ENCODE measurements at places on chromosomes 13 and 19.

DNA sequence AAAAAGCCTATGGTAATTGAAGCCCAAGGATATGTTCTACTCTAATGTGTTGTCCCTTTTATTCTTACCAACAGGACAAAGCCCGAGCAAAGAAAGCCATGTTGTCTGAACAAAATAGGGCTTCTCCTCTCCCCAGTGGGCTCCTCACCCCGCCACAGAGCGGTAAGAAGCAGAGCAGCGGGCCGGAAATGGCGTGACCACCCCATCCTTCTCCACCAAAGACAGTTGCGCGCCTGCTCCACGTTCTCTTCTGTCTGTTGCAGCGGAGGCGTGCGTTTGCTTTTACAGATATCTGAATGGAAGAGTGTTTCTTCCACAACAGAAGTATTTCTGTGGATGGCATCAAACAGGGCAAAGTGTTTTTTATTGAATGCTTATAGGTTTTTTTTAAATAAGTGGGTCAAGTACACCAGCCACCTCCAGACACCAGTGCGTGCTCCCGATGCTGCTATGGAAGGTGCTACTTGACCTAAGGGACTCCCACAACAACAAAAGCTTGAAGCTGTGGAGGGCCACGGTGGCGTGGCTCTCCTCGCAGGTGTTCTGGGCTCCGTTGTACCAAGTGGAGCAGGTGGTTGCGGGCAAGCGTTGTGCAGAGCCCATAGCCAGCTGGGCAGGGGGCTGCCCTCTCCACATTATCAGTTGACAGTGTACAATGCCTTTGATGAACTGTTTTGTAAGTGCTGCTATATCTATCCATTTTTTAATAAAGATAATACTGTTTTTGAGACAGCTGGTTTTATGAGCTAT lies 12.0 kb downstream of the CCNE1 start:
- no peak for DNase-seq

- DNase-seq, result no peak
Observed at GRCh38 chr13:51331354-51331861, 8.1 kb upstream of the SERPINE3 start.

- DNase-seq, result no peak
Observed at GRCh38 chr13:112668924-112669323, 20.9 kb upstream of the ATP11A start.

DNA sequence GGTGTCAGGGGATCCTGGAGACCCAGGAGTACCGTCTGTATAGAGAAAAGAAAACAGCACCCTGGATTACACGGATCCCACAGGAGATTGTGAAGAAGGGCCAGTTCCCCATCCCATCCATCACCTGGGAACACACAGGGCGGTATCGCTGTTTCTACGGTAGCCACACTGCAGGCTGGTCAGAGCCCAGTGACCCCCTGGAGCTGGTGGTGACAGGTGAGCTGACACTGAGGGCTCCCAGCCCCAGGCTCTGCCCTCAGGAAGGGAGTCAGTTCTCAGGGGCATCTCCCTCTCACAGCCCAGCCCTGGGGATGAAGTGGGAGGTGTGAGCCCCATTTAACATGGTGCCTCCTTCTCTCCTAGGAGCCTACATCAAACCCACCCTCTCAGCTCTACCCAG lies 1.3 kb downstream of the LILRA1 start:
- DNase-seq, result no peak

- no peak for DNase-seq
Observed at GRCh38 chr13:30373727-30374126, 48.6 kb upstream of the UBE2L5 start.

GRCh38 chr13:43792076-43792881 lies 5.5 kb upstream of the ENOX1 start:
- DNase-seq, result no peak

GRCh38 chr19:21492947-21493906 lies 12.2 kb upstream of the ZNF429 start:
- no peak for DNase-seq

- DNase-seq, result no peak
Observed at GRCh38 chr13:73466561-73466960, 407.8 kb downstream of the KLF5 start.

GRCh38 chr13:41284512-41285288 lies 21.3 kb upstream of the MTRF1 start:
- no peak for DNase-seq

DNA sequence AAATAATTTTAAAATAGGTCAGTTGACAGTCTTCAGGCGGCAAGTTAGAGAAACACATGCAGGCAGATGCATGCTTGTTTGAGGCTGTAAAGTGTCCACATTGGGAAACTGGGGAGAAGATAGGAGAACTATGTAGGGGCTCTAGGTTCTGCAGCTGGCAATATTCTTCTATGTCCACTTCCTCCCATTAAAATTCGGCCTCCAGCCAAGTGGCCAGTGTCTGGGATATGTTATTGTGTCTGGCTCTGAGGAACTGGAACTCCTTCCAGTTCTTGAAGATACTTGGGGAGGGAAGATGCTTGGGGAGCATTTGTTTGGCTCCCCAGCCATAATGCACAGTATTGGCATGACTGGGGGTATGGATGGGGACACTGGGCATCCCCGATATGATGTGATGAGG lies 20.9 kb upstream of the KLF2 start:
- no peak for DNase-seq

GRCh38 chr13:40064154-40065097 lies 409.0 kb downstream of the COG6 start:
- no peak for DNase-seq

GRCh38 chr13:42412812-42413483 lies 141.0 kb downstream of the AKAP11 start:
- DNase-seq, result no peak

- no peak for DNase-seq
Observed at GRCh38 chr13:111577956-111578605, 257.6 kb downstream of the TEX29 start.

- no peak for DNase-seq
Observed at GRCh38 chr13:110106726-110107125, 200.2 kb downstream of the COL4A1 start.

DNA sequence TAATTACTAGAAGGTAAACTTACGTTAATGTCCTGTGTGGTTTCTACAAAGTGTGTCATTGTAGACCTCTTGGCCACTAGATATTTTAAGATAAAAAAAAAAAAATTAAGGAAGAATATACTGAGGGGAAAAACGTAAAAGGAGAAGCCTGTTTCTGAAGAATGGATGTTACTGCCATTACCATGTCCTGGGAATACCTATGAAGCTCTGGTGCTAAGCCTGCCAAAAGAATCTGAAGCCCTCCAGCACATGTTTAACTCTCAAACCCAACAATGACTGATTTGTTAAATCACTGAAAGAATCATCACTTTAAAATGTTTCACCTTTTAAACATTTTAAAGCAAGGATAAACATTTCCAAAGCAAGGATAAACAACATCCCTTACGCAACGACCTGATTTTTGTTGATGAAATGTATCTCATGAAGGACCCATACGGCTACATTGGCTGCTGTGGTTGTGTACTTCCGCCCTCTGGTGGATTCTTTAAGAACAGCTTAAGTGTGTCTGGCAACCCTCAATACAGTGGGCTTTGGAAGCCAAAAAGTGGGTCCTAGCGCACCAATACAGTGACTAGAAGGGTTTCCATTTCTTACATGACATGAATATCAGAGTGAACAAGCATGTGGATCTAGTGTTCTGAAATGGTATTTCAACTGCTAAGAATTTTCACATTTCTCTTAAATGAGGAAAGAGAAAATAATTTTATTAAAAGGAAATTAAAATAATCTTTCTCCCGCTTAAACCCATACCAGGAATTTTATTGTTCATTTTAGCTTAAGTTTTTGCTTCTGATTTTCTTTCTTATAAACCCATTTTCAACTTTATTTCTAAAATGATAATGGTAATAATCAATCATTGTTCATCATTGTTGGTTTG lies 74.5 kb upstream of the RAP2A start:
- DNase-seq, result peak; percentile 70

DNA sequence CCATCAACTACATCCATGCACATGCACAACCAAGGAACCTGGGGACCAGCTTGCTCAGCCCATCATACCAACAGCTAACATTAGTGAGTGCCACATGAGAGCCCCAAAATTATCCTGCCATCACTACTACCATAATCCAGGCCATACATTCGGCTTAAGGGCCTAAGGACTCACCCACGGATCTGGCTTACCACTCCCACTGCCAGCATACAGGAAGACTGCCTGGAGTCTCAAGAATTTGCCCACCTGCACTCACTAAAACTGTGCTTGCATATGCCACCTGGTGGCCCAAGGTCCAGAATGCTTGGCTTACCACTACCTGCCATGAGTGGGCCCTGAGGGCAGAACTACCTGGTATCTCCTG lies 1562.9 kb upstream of the PRR20A start:
- DNase-seq, result no peak

DNA sequence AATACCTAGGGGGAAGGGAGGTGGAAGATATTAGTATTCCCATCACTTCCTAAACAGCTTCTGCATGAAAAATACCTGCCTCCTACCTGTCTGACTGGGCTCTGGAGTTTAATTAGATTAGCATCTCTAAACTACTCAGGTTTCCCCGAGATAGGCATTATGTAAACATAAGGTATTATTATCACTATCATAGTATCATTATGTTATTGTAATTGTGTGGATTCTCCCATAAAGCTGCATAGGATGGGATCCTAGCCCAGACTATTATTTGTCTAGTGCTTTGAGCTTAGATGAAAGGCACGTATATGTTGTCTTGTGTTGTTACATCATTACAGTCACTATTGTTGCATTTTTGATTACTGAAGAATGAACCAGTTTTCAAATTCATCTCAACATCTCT lies 115.2 kb upstream of the SOX21 start:
- DNase-seq, result no peak

GRCh38 chr19:6011794-6012193 lies 33.9 kb upstream of the RANBP3 start:
- no peak for DNase-seq

DNA sequence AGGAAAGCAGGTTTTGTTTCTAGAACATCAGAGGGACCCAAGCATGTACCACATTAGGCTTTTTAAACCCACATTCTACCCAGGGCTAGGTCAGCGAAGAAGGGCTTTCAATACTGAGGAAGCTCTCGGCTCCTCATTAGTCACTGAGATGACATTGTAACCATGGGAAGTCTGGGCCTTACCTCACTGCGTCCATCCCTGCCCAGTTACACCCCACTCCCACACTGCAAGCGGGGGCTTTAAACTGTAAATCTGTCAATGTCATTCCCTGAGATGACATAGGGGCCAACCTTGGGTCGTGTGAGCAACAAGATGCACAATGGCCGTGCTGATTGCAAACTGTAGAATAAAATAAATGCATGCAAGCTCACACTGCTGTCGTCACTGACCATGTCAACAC lies 21.7 kb upstream of the TFDP1 start:
- DNase-seq, result no peak

GRCh38 chr19:4089400-4089908 lies 22.8 kb upstream of the ZBTB7A start:
- DNase-seq, result no peak

GRCh38 chr13:93716623-93717022 lies 490.0 kb downstream of the GPC6 start:
- no peak for DNase-seq

DNA sequence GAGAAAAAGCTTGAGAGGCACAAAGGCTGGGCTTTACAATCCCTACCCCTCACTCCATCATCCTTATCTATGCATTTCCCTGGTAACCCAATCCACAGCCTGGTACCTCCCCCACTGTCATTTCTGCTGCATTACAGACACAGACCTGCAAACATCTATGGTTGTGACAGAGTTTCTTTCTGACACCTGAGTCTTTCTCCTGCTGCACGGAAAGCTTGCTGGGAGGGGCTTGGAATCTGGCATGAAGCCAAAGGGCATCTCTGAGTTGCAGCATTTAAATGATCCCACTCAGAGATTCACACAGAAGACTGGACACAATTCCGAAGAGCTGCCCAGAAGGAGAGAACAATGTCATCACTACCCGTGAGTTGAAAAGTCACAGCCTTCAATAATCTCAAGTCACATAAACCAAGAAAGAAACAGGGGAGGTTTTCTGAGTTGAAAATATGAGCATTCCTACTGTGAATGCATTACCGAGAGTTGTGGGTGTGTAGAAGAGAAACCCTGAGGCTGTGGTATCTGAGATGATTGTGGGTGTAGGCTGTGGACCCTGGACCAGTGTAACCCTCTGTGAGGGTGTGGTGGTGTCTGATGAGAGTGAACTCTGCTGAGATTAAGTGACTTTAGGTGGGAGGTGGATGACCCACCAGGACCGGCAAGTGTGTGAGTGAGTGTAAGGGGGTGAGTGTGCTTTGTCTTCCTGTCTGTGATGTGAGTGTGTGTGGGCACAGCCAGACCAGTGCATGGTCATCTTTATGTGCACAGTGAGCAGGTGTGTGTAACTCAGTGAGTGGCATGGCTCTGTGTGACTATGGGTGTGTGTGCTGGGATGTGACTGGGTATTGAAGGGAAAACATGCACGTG lies at the start of gene LGALS14:
TSS of gene LGALS14 (plus strand) at position 301 of the 864 bp plus-strand sequence. CDS start at position 349, 48 bp downstream.
- DNase-seq, result no peak

GRCh38 chr19:6987850-6988249 lies 33.4 kb downstream of the MBD3L2B start:
- no peak for DNase-seq

GRCh38 chr19:41198559-41198958 lies 5.5 kb downstream of the CYP2S1 start:
- DNase-seq, result no peak

- no peak for DNase-seq
Observed at GRCh38 chr13:35697186-35697730, 220.8 kb upstream of the MAB21L1 start.

- no peak for DNase-seq
Observed at GRCh38 chr13:114124921-114125320, 7.5 kb downstream of the RASA3 start.

DNA sequence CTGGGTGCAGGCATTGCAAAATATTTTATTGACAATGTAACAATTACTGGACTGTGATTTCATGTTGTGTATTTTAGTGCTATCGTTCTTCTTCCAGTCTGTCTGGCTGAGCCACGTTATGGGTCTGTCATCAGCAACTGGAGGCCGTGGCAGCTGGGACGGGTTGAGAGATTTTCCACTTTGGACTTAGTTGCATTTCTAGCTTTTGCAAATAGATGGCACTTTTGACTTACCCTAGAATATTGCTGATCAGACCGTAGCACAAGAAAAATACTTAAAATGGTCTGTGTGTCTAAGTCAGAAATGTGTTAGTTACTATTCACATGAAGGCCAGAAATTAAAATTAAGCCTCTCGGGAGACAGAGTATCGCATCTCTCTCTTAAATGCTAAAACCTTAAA lies 211.1 kb downstream of the TEX29 start:
- peak; percentile 46 for DNase-seq
